ENCODE measurements at places on chromosomes 2 and 18. TPM values are rescaled to one million over a fixed set of nuclear protein-coding genes. Genes with fewer than 3 reads are reported as not detected.

PAIP2B gene
- total RNA-seq, result 12.5 TPM

PLGLB1 gene
- total RNA-seq, result 1.6 TPM

AUP1 gene
- total RNA-seq, result 73.7 TPM

RNU2-63P gene
- not detected for total RNA-seq

HOXD10 gene
- not detected for total RNA-seq

Data from neural progenitor cell (in vitro differentiated cells).